Prostate gland (tissue), 2 donors: ENCODE measurements at places on chromosomes 11 and 22.

GRCh38 chr11:105168457-105168856, 28.9 kb upstream of the CARD18 start:
- H3K36me3 ChIP-seq = no peaks in the 10 kb centered on the region
- no peak for DNase-seq
- no peaks in the 10 kb centered on the region for H3K27me3 ChIP-seq
- no peak overlapping the region for H3K4me3 ChIP-seq

DNA sequence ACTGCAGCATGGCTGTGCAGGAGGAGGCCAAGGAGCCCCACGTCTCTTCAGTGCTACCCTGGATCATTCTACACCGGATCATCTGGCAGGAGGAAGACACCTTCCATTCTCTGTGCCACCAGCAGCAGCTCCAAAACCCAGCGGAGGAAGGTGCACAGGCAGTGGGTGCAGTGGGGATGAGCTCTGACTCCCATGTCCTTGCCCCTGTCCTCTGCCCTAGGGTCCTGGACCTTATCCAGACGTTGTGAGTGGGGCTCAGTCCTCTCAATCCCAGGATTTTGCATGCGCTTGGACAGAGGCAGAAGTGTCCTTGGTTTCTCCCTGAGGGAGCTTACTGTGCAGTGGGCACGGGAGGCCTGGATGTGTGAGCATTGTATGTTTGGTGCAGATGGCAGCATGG, 61.3 kb downstream of the CABIN1 start:
- H3K27ac ChIP-seq = no peak overlapping the region
- no peak overlapping the region for H3K4me3 ChIP-seq
- H3K36me3 ChIP-seq = no peaks in the 10 kb centered on the region
- no peak for DNase-seq

GRCh38 chr11:71399341-71399740, 48.9 kb downstream of the DHCR7 start:
- H3K27me3 ChIP-seq = no peaks in the 10 kb centered on the region
- no peak overlapping the region for H3K4me3 ChIP-seq
- H3K4me1 ChIP-seq = no peaks in the 10 kb centered on the region
- no peak for DNase-seq

- H3K36me3 ChIP-seq = no peaks in the 10 kb centered on the region
- DNase-seq = no peak
- no peak overlapping the region for H3K27ac ChIP-seq
- H3K4me1 ChIP-seq = peaks cover 10% of the 10 kb centered on the region
- H3K4me3 ChIP-seq = no peak overlapping the region
- no peaks in the 10 kb centered on the region for H3K27me3 ChIP-seq
These were observed 78.9 kb upstream of the PLET1 start for GRCh38 chr11:112339566-112339965.

GRCh38 chr11:128549256-128549944, 38.0 kb downstream of the ETS1 start:
- H3K27ac ChIP-seq = peak overlapping the region; percentile 34
- no peaks in the 10 kb centered on the region for H3K27me3 ChIP-seq
- H3K4me3 ChIP-seq = peak overlapping the region; percentile 16
- H3K36me3 ChIP-seq = no peaks in the 10 kb centered on the region
- DNase-seq = no peak
- H3K4me1 ChIP-seq = no peaks in the 10 kb centered on the region

DNA sequence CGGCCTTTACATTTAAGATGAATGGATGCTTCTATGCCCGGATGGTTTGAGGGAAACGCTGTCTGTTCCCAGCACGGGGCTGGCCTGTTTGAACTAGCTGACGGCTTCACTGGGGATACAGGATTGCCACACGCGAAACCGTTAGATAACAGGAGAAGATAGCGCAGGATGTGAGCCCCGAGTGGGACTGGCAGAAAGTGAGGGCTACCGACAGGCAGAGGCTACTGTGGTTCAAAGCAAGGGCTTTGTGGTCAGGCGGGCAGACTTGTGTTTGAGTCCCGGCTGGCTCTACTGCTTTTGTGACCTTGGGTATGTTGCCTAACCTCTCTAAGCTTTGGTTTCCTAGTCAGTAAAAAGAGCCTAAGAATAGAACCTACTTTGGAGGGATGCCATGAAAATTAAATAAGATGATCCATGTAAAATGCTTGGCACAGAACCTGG, 2.8 kb upstream of the OAF start:
- no peaks in the 10 kb centered on the region for H3K36me3 ChIP-seq
- DNase-seq = no peak
- H3K4me3 ChIP-seq = no peak overlapping the region
- H3K4me1 ChIP-seq = peaks cover 3% of the 10 kb centered on the region
